ENCODE measurements at places on chromosomes 3 and 15.

DNA sequence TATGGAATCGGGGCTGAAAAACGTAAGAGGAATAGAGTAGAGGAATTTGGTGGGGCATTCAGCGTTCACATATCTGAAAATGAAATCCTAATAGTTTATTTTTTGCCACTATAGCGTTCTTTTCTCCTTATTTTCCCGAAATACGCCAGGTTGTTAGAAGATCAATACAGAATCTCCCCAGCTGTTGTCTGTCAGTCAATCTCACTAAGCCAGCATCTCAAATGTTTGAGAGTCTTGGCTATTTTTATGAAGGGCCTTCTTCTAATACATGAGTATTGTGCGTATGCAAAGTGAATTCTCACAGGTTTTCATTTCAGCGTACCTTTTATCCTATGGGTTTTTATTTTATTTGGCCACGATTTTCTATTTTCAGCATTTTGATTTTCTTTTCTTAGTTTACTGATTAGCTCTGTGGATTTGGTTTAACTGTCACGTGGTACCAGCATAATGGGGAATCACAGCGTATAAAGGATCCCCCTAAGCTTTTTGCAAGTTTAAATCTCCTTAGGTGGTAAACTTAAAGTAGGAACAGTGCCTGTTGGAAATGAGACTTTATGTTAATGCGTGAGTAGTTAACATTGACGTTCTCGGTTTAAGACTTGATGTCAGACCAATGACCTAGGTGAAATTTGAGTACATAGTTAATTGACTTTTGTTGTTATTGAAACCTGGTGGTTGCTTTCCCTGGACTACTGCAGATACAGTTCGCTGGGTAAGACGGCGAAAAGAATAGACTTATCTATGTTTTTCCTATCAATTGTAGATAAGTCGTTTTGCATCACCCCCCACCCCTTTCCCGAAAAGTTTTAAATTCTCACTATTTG is 1.3 kb downstream of the FXR1 start:
- no peak for DNase-seq

- DNase-seq = no peak
Observed at GRCh38 chr15:65326818-65327217, 22.3 kb downstream of the RNU5B-1 start.

DNA sequence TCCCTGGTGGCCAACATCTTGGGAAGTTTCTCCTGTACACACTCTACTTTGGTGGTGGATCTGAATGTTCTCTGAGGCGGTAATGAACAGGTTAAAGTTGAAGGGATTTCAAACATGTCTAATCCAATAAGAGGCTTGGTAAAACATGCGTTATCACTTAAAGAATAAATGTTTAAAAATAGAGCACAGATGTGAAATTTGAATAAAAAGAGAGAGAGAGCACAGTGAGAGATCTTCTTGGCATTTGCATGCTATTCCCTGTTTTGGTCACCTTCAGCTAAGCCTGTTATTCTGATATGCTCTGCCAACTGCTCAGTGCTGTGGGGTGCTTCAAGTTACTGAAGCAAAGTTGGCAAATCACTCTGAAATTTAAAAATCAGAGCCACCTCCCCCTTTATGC is 237.7 kb upstream of the WNT5A start:
- no peak for DNase-seq

DNA sequence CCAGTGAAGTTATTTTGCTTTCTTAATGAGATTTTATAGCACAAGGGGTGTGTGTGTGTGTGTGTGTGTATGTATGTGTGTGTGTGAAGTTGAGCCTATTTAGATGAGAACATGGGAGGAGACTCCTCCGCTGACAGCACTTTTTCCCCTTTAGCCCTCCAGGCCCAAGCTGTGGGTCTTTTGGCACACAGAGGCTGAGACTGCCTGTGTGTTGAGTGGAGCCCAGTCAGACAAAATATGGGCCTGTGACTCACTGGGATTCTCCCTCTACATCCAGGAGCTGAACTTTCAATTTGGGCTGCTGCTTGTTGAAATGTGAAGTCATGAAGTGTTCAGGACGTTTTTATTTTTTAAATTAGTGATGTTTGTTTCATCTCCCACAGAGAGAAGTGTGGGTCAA is 108.0 kb downstream of the MFSD1 start:
- DNase-seq = no peak

GRCh38 chr3:7798276-7798675 is 703.3 kb upstream of the LMCD1 start:
- no peak for DNase-seq

DNA sequence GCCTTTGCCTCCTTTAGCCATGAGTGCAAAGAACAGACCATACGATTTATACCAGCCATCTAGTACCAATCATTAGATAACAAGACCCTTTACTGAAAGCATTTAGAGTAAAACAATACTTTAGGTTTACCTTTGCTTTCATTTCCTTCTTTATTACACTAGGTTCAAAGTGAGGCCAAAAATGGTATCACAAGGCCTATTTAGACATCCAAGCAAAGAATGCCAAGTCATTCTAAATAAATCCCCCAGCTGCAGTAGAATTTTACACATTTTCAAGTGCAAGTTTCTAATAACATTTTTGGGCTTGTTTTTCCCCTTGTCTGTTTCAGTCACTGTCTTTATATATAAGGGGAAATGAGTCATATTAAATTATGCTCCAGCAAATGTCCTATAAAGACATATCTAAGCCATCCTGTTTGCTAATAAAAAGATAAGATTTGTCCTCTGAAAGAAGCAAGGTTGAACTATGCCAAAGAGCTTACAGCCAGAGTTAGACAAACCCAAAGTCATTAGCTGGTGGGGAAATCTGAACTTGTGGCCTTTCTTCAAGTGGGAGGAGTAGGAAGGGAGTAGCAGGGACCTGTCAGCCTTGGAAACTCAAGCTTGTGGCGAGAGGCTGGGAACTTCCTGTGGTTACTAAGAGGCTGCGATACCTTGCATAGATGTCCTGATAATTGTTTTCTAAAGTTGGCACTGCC is 232.7 kb downstream of the MECOM start:
- no peak for DNase-seq

DNA sequence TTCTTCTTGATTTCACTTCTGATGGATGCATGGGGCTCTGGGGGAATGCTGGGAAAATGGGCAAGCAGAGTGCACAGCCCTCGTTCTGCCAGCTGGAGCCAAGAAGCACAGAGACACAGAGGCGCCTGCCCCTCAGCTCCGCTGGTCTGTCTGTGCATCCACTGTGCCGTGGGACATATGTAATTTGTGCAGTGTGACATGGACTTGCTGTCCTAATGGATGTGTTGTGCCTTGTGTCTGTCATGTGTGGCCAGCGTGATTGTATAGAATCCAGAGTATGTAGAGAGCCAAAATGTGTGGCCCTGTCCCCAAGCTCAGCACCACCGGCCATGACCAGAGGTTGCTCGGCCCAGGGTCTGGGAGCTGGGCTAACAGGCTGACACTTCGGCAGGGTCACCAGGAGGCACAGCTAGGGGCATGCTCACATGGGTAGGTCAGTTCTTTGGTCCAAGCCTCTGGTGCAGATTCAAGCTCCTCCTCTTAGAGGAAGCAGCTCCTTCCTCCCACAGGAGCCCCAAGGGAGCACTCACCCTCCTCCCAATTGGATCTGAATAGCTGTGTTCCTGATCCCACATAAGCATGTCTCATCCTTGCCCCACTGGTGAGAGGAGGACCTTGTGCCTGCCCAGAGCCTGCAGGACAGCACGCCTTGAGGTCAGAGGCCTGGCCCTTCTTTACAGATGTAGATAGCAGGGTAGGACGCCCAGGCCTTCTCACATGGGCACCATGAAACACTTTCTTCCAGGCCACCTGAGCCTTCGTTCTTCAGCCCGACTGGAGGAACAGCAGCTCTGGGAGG is 100.8 kb upstream of the ABHD17C start:
- no peak for DNase-seq

- DNase-seq = no peak
Observed at GRCh38 chr3:168156479-168156878, 60.8 kb upstream of the GOLIM4 start.

DNA sequence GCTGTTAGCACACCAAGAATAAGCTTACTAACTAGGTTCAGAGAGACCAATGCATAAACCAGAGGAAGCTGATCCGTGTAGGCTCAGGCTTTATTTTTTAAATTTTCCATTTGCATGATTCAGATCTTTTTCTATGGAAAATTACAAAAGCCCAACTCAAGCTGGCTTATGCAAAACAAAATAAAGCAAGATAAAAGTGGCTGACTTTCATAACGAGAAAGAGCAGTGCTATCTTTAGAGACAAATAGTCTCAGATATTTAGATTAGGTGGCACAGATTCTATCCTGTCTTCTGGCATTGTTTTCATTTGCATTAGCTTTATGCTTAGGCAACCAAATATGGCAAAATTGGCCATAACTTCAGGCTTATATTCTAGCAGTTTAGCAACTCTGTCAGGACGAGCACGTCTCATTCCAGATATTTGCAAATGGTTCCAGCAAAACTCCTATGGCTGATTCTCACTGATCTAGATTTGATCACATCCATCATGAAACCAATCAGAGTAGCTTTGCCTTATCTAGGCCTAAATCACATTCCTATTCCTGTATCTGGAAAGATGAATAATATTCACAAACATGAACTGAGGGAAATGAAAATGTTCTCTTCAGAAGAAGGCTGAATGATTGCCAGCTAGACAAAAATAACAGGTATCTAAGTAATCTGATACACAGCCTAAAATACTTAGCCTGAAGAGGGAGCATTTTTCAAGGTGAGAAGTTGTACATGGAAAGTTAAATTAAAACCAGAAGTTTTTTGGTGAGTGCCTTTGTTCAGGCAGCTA is 216.4 kb upstream of the DPPA4 start:
- no peak for DNase-seq
